ENCODE measurements at places on chromosomes 13 and 19.

GRCh38 chr13:102580552-102581169 is 16.1 kb upstream of the TPP2 start:
- no peak for DNase-seq

DNA sequence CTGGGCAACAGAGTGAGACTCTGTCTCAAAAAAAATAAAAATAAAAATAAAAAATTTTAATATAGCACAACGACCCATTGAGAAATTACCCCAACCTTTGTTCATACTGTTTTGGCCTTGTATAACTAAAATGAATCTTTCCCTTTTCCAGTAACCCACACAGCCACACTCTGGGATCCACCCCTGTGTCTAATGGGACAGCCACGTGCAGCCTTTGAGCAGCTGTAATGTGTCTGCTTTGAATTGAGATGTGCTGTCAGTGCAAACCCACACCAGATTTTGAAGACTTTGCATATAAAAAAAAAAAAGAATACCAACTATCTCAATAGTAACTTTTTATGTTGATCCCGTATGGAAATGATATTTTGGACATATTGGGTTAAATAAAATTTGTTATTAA is 112.7 kb upstream of the UBL3 start:
- no peak for DNase-seq

GRCh38 chr19:7265963-7266362 is 28.3 kb downstream of the INSR start:
- DNase-seq = no peak

GRCh38 chr19:33248954-33249613 is 23.4 kb upstream of the SLC7A10 start:
- no peak for DNase-seq

DNA sequence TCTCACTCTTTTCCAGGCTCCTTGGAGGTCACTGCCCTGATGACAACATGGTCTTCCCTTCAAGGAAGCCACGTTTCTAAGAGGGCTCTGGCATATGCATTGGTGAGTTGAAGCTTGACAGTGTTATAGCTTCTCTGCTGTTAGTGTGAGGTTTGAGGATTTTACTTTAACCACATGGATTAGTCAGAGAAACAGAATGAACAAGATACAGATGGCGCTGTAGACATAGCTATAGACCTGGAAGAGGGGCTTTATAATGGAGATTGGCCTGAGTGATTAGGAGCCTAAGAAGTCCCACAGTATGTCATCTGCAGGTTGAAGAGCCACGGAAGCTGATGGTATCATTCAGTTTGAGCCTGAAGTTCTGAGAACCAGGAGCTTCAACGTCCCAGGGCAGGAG is 18.4 kb upstream of the URI1 start:
- no peak for DNase-seq

DNA sequence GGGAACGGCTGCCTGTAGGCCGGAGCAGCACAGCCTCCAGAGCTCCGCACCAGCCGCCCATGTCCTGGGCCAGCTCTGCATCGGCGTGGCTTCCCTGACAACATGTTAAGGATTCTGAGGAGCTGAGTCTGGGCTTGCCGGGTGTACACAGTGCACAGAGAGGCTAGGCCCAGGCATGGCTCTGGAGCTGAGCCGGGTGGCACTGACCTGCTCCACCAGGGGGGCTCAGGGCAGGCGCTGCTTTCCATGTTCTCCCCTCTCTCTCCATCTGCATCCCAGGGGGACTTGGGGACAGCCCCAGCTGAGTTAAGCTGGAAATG is 31.6 kb downstream of the AP1M1 start:
- no peak for DNase-seq

All from posterior cingulate gyrus (tissue), 11 donors.